ENCODE measurements at places on chromosomes 7 and 10. TPM values are rescaled to one million over a fixed set of nuclear protein-coding genes. Genes with fewer than 3 reads are reported as not detected.

GRCh38 chr10:78382772-78383171 lies 349.1 kb downstream of the RPS24 start:
- no peak for DNase-seq

ANKRD30A gene
- total RNA-seq = not detected

CACNA2D1 gene
- 5.8 TPM for total RNA-seq

DNA sequence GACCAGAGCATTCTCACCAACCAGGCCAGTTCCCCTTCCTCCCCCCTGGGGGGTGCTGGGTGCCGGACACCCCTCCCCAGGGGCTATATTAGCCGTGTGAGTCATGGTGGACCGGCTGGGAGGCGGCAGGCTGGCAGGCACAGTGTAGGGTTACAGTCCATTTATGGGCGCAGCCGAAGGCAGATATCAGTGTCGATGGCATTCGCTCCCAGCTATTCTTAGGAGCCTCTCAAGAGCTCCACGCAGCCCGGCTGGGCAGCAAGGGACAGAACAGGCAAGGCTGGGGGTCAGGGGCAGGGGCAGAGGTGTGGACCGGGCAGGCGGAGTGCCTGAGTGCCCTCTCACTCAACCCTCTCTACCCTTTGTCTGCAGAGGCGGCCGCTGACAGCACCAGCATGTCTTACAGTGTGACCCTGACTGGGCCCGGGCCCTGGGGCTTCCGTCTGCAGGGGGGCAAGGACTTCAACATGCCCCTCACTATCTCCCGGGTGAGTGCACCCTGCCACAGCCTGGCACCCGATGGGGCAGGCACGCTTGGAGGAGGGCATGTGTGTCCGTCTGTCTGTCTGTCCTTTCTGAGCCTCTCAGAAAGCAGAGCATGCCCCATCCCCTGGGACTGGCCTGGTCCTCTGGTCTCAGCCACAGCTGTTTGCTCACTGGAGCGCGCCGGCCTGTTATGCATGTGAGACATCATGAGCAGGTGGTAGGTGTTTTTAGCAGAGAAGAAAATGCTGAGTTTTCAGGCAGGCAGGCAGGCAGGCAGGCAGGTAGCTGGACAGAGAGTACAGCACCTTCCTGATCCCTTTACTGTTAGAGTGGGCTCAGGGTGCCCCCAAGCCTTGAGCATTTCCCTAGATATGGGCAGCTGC lies at the start of gene LDB3:
Gene LDB3, plus strand, starts transcription at position 215 of the 869 bp plus-strand sequence. Its CDS starts 181 bp downstream, at position 396.
- no peak for DNase-seq

- DNase-seq = no peak
These were observed 132.7 kb downstream of the MDFIC start for GRCh38 chr7:115054478-115055065.

GRCh38 chr10:42956045-42956444 lies 120.8 kb upstream of the RET start:
- DNase-seq = no peak

FKBP6 gene
- not detected for total RNA-seq

- DNase-seq = peak; percentile 22
These were observed 108.8 kb upstream of the PCLO start for GRCh38 chr7:83271212-83272099.

GRCh38 chr10:32379318-32379949 lies 32.5 kb upstream of the EPC1 start:
- peak; percentile 93 for DNase-seq

DNA sequence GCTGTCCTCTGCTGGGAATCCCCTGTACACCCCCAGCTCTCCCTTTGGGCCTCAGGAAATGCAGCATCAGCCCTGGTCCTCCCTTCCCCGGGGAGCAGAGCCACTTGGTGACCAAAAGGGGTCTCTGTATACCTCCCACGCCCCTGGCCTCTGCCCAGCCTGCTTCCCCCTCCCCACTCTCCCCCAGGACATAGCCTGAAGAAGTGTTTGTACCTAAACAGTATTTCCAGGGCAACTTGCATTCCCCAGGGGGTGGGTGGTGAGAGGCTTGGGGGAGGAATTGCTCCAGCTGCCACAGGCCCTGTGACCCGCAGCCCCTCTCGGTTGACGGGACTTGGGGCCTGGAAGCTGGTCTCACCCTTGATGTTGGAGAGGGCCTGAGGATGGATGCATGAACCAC lies 39.3 kb downstream of the TMEM270 start:
- DNase-seq = no peak

DNA sequence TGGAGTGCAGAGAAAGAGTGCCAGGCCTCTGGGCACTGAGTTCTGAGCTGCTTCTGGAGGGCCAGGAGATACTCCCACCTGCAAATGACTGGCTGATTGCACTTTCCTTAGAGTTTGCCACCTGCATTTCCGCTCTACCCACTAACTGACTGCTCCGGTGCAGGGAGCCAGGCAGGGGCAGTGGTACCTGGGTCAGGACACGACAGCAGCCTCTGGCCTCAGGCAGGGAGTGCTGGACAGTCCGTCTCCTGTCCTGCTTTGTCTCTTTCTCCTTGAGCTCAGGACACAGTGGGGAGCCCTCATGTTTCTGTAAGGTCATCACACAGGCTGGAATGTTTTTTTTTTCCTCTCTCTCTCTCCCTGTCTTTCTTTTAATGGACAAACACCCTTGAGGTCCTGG lies 252.0 kb downstream of the DPP6 start:
- no peak for DNase-seq

- DNase-seq = no peak
These were observed 16.8 kb upstream of the PTPN12 start for GRCh38 chr7:77520261-77520660.

- no peak for DNase-seq
These were observed 137.6 kb downstream of the RNF133 start for GRCh38 chr7:122561326-122561725.

GRCh38 chr10:100934084-100934659 lies 21.4 kb downstream of the SLF2 start:
- no peak for DNase-seq

GRCh38 chr10:96466-96865 lies 38.8 kb upstream of the ZMYND11 start:
- no peak for DNase-seq

GRCh38 chr10:120607016-120607709 lies 150.1 kb downstream of the PLPP4 start:
- peak; percentile 65 for DNase-seq

WNT8B gene
- total RNA-seq = not detected

GRCh38 chr7:25134358-25135010 lies 9.4 kb upstream of the CYCS start:
- no peak for DNase-seq

GRCh38 chr10:127737563-127738511 lies 852 bp downstream of the FOXI2 start:
- no peak for DNase-seq

GRCh38 chr10:113751181-113751732 lies at the start of gene PLEKHS1:
Gene PLEKHS1 (plus strand): TSS chr10:113751682. CDS start chr10:113755278, 3,596 bp downstream.
- DNase-seq = no peak

DNA sequence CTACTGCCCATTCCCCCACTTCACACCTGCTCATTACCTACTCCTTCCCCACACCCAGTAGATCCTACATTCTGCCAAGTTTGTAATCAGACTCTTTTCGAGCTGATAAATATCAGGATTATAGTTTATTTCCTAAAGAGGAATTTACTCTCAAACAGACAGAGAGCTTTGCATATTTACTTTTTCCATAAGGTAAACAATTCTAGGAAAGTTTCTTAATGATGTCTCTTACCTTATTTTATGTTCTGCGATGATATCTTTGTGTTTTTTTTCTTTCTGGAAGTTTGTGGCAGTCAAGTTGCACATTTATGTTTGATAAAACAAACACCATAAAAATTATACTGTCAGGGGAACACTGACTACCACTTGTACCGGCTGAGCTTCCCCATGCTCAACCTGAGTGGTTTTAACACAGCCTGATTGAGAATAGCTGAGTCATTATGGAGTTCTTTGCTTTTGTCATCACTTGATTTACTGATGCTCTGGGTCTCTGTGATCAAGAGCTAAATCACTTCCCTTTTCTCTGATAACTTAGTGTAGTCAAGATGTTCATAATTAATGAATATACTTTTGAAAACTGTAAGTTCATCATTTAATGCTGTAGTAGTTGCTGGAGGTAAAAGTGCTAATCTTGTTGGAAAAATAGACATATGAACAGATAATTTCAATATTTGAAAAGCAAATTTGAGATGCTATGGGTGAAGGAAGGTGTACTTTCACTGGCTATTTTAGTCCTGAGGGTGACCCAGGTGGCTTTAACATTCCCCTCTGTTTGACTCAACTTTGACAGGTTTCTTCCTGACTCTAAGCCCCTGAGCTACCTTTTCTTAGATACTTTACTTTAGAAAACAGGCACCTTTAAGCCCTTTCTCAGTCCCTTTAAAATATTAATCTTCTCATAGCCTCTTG lies 1034.5 kb upstream of the LRRTM3 start:
- peak; percentile 13 for DNase-seq

DNA sequence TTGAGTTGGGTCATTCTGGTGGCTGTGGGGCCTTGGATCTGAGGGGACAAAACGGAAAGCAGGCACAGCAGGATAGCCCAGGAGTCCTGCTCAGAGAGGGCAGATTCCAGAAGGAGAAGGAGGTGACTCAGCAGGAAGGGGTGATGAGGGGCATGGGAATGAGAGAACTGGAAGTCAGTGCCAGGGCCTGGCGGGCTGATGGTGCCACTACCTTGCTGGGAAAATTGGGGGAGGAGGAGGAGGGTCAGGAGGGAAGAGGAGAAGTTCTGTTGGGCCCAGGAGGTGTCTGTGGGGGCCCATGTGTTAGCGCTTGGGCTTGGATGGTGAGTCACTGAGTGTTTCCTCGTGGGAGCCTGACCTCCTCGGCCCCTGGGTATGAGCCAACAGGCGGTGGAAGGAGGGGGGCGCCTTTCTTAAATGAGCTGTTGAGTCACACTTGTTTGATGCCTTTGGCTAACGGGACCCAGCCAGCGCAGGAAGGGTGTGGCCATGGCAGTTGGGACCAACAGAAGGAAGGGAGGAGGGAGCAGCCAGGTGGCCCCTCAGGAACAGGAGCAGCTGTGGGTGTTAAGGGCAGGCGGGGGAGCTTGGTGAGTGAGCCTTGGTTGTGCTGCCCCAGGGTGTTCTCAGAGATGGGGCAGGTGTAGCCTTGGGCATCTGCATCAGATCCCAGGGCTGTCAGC lies 130.0 kb upstream of the BTBD16 start:
- DNase-seq = peak; percentile 93

DNA sequence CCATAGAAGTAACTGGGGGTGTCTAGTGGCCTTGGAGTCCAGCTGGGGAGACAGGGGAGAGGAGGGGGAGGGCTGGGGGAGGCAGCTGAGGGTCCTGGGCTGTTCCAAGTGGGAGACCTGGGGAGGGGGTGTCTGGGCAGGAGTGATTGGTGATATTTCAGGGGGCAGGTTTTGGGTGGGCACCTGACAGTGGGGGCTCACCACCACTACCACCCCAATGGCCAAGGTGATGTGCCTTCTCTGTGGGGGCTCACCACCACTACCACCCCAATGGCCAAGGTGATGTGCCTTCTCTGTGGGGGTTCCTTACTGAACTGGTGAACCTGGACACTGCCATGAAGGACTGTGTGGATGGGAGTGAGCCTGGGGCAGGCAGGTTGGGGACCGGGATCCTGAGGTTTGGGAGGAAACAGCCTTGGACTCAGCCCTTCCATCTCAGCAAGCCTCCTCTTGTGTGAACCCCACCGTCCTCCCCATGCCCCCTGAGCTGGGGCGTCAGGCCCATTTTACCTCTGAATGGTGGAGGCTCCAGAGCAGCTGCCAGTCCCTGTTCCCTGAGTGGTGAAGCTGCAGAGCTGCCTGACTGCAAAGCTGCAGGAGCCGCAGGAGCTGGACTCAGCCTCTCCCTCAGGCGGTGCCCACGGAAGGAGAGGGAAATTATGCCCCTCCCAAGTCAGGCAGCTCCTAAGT lies 50.6 kb upstream of the ZNF716 start:
- DNase-seq = no peak

All from Caki2 (cell line).